Peyer's patch (tissue), 4 donors: ENCODE measurements at places on chromosomes 5 and 9. TPM values are rescaled to one million over a fixed set of nuclear protein-coding genes. Genes with fewer than 3 reads are reported as not detected.

GRCh38 chr9:82456642-82457041, 468.1 kb downstream of the SPATA31D1 start:
- no peaks in the 10 kb centered on the region for H3K27me3 ChIP-seq
- no peak overlapping the region for H3K4me3 ChIP-seq
- H3K27ac ChIP-seq = no peak overlapping the region
- no peak for DNase-seq

DNA sequence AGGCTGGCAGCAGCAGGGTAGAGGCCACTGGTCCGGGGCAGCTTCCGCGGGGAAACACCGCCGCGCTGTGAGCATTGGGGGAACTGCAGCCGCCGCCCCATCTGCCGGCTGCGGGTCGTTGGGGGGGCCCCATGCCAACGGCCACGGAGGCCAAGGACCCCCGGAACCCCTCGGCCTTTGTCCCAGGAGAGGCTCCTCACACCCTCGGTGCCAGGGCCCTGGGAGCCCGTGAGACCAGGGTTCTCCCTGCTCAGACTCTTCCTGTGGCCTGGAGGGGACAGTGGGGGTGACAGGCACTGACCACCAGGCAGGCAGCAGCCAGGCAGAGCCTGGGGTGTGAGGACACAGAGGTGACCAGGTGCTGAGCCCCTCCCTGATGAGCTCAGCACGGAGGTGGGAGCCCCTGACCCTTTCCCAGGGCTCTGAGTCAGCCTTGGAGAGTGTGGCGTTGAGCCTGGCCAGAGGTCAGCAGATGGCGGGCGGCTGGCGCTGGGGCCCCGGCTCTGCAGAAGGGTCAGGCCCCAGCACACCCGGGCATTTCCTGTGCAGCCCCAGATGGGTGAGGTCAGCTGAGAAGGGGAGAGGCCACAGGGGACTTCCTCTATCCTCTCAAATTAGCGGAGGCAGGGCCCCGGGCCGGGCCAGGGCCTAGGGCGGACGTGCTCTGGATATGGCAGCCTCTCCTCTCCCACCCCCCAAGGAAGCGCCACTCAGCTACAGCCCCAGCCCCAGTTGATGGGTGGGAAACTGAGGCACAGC, 17.9 kb upstream of the EGFL7 start:
- H3K27me3 ChIP-seq = peaks cover 10% of the 10 kb centered on the region
- DNase-seq = peak; percentile 68
- peak overlapping the region; percentile 42 for H3K27ac ChIP-seq
- no peaks in the 10 kb centered on the region for H3K36me3 ChIP-seq

- no peak overlapping the region for H3K27ac ChIP-seq
- no peak overlapping the region for H3K4me3 ChIP-seq
- H3K4me1 ChIP-seq = no peaks in the 10 kb centered on the region
- no peak for DNase-seq
Observed at GRCh38 chr9:8391132-8391531, 591.6 kb upstream of the DMAC1 start.

- H3K27me3 ChIP-seq = no peaks in the 10 kb centered on the region
- H3K4me3 ChIP-seq = no peak overlapping the region
- no peak for DNase-seq
- peaks cover 4% of the 10 kb centered on the region for H3K4me1 ChIP-seq
Observed at GRCh38 chr9:20316372-20316771, 305.9 kb downstream of the MLLT3 start.

DNA sequence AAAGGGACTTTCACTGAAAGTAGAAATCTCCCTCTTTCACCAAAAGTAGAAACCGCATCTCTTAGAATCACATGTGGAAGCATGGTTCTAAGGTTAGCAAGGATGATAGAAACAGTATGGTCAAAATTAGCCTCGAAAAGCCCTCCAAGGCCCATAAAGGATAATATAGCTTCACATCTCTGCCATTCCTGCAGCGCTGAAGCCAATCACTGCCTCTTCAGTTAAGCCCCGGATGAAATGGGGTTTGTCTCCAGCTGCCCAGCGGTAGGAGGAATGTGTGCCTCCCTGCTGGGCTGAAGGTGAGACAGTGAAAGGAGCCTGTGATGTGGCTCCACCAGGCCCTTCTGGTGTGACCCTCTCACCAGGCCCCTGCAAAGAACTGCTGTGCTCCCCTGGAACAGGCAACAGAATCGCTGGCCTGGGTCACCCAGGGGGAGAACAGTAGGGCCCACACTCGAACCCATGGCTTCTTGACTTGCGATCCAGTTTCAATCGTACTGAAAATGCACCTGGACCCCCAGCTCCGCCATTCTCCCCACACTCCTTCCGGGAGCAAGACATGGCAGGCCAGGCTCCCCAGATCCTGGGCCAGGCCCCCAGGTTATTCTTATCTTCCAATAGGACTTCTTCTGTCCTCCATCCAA, 47.2 kb downstream of the CAMK2A start:
- H3K4me3 ChIP-seq = no peak overlapping the region
- H3K27me3 ChIP-seq = no peaks in the 10 kb centered on the region
- no peaks in the 10 kb centered on the region for H3K36me3 ChIP-seq
- no peaks in the 10 kb centered on the region for H3K4me1 ChIP-seq
- no peak for DNase-seq

GRCh38 chr5:3077684-3078083, 326.2 kb upstream of the IRX2 start:
- H3K4me1 ChIP-seq = no peaks in the 10 kb centered on the region
- no peaks in the 10 kb centered on the region for H3K36me3 ChIP-seq
- no peak overlapping the region for H3K4me3 ChIP-seq
- no peak for DNase-seq
- no peak overlapping the region for H3K27ac ChIP-seq
- no peaks in the 10 kb centered on the region for H3K27me3 ChIP-seq

- H3K27ac ChIP-seq = no peak overlapping the region
- no peaks in the 10 kb centered on the region for H3K36me3 ChIP-seq
- H3K4me3 ChIP-seq = no peak overlapping the region
Observed at GRCh38 chr5:27778121-27778520, 739.7 kb upstream of the CDH9 start.

DNA sequence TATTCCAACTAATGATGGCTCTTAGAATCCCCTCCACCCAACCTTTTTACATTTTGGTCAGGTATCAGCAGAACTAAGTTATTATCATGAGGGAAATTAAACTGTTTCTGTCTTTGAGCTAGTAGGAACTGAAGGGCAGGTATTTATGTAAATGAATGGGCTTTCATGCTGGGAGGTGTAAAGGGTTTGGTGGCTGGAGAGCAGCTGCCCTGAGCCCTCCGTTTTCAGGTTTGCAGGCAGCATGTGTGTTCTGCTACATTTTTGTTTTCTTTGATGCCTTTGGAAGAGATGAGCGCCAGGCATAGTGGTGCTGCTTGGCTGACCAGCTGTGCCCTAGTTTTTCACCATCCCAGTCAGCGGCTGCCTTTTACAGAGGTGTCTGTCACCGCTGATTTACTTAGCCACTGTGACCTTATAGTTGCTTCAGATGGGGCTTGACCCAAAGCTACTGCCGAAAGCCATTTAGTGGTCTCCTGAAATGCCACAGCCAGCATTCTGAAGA, 231.9 kb downstream of the MAST4 start:
- H3K4me3 ChIP-seq = peak overlapping the region; percentile 25
- DNase-seq = no peak
- no peaks in the 10 kb centered on the region for H3K4me1 ChIP-seq
- no peaks in the 10 kb centered on the region for H3K36me3 ChIP-seq

GRCh38 chr5:78899922-78900362, 85.2 kb downstream of the ARSB start:
- DNase-seq = peak; percentile 60
- H3K4me3 ChIP-seq = no peak overlapping the region
- H3K36me3 ChIP-seq = no peaks in the 10 kb centered on the region
- H3K4me1 ChIP-seq = no peaks in the 10 kb centered on the region

GRCh38 chr5:178229861-178230260, 2.7 kb downstream of the PHYKPL start:
- H3K27me3 ChIP-seq = no peaks in the 10 kb centered on the region
- H3K4me3 ChIP-seq = no peak overlapping the region
- peaks cover 46% of the 10 kb centered on the region for H3K36me3 ChIP-seq
- DNase-seq = no peak

DNA sequence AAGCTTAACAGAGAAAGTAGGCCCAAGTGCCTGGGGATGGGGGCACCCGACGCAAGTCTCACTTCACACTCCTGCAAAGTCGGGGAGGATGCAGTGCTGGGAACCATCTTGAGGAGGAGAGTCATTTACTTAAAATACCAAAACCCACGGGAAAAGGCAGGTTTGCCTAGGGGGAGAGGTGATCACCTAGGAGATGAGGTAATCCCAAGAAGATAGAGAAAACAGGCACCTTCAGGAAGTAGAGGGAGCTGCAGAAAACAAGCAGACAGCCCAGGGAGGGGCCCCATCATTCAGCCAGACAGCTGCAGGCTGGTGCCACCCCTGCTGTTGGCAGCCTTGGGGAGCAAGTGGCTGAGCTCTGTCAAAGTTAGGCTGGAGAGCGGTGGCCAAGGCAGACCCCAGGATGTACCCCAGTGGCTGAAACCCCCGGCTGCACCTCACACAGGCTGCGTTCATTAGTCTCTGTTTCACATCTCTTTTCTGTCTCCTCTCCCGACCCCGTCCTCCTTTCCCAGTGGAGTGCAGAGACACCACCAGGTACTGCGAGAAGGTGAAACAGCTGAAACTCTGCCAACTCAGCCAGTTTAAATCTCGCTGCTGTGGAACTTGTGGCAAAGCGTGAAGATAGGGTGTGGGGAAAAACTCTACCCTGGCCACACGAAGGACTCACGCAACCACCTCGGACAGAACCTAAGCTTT, 124.9 kb downstream of the SAXO1 start:
- H3K4me3 ChIP-seq = no peak overlapping the region
- H3K27me3 ChIP-seq = no peaks in the 10 kb centered on the region
- no peak for DNase-seq
- H3K36me3 ChIP-seq = no peaks in the 10 kb centered on the region

WDR38 gene
- not detected for total RNA-seq

HRH2 gene
- 1.3 TPM for total RNA-seq

TGFBI gene
- 27.3 TPM for total RNA-seq
